ENCODE measurements at places on chromosomes 7 and 10. TPM values are rescaled to one million over a fixed set of nuclear protein-coding genes. Genes with fewer than 3 reads are reported as not detected.

Gene CFTR
- total RNA-seq: not detected

Gene RADIL
- total RNA-seq: 2.5 TPM

Gene ZNF727
- not detected for total RNA-seq

Gene FLNC
- total RNA-seq: 81.8 TPM

DNA sequence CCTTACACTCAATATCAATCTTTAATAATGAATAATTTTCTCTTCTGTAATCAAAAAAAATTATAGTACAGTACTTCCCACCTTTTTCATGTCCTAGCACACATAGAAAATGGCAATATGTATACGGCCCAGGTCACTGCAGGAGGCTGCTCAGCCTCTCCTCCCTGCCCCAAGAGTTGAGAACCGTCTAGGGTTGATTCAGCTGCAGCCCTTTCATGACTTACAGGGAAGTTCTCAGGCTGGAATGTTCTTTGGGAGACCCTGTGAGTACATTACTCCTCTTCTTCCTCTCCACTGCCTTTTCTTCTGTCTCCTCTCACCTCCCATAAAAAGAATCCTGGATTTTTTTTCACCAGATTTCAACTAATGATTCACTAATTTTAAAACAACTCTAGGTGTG, 180.0 kb downstream of the HDAC9 start:
- no peak overlapping the region for H3K27ac ChIP-seq
- H3K4me3 ChIP-seq: no peak overlapping the region
- H3K27me3 ChIP-seq: peaks cover 19% of the 10 kb centered on the region
- DNase-seq: no peak

DNA sequence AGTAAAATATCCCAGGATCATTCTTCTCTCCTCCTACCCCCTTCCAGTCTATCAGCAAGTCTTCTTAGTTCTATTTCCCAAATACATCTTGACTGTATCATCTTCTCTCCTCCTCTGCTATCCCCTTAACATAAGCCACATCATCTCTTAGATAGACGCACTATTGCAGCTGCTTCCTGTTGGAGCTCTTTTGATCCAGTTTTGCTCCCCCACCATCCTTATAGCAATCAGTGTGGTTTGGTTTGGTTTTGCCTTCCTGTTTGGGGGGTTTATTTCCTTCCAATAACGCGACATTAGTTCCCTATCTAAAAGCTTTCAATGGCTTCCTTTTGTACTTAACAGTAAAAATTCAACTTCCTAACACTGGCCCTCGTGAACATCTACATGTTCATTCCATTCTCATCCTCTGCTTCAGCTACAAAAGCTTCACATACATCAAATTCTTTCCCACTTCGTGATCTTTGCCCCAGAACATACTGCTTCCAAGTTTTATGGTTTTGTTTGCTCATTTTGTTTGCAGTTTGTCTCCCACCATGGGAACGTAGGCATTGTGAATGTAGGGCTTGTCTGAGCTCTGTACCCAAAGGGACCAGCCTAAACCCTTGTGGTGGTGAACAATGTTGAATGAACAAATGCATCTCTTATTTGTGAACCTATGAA, 33.7 kb upstream of the PLXDC2 start:
- H3K27ac ChIP-seq: no peak overlapping the region
- DNase-seq: no peak
- no peaks in the 10 kb centered on the region for H3K4me1 ChIP-seq
- no peak overlapping the region for H3K4me3 ChIP-seq
- no peaks in the 10 kb centered on the region for H3K36me3 ChIP-seq

GRCh38 chr7:106111655-106112117, 426 bp downstream of the SYPL1 start:
- H3K36me3 ChIP-seq: no peaks in the 10 kb centered on the region
- H3K4me1 ChIP-seq: peaks cover 12% of the 10 kb centered on the region
- DNase-seq: no peak
- H3K27ac ChIP-seq: peak overlapping the region; percentile 79

- H3K27me3 ChIP-seq: no peaks in the 10 kb centered on the region
- no peak overlapping the region for H3K4me3 ChIP-seq
- H3K36me3 ChIP-seq: no peaks in the 10 kb centered on the region
- peaks cover 10% of the 10 kb centered on the region for H3K4me1 ChIP-seq
- no peak for DNase-seq
Observed at GRCh38 chr7:17029150-17029549, 147.4 kb upstream of the AGR3 start.

GRCh38 chr7:4835398-4836205, 26.2 kb downstream of the PAPOLB start:
- H3K36me3 ChIP-seq: no peaks in the 10 kb centered on the region
- H3K4me1 ChIP-seq: no peaks in the 10 kb centered on the region

All from endothelial cell of umbilical vein (primary cell).